Stimulated activated CD8-positive, alpha-beta memory T cell treated with anti-CD3 and anti-CD28 coated beads, Interleukin-2, amount 100 ng/mL, for 1 hour (primary cell): ENCODE measurements at places on chromosomes 3 and 15.
A peak's percentile ranks its signal among the peaks of the same experiment; 100 is the strongest.

DNA sequence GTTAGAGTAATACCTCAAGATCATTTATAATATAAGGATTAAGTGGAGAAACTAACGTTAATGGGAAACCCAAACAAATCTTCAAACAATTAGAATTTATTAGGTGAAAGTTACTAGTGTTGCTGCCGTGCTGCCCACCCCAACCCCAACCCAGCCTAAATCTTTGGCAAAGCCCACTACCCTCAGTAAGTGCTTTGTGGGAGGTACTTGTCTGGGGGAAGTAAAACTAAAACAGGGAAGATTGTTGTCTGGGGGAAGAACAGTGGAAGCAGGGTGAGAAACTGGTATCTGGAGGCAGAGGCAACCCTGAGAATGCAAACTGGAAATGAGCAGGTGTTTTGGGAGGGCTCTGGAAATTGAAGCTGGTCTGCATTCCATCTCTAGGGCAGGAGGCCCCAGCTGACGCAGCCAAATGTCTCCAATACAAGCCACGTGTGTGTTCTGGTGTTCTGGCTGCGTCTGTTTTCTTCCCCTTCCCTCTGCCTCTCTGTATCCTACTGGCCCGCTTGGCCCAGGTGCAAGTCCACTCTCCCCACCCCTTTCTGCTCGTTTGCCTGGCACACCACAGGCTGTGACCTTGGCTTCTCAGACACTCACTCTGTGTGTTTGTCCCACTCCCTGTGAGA is 32.7 kb downstream of the FEM1B start:
- no peak for DNase-seq

DNA sequence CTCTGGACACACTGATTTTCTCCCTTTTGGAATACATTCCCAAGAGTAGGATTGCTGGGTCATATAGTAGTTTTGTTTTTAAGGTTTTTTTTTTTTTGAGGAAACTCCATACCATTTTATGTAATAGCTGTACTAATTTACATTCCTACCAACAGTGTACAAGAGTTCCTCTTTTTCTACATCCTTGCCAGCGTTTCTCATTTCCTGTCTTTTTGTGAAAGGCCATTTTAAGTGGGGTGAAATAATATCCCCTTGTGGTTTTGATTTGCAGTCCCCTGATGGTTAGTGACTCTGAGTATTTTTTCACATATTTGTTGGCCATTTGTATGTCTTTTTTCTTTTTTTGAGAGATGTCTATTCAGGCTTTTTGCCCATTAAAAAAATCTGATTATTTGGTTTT is 1205.5 kb downstream of the ROBO1 start:
- no peak for DNase-seq

DNA sequence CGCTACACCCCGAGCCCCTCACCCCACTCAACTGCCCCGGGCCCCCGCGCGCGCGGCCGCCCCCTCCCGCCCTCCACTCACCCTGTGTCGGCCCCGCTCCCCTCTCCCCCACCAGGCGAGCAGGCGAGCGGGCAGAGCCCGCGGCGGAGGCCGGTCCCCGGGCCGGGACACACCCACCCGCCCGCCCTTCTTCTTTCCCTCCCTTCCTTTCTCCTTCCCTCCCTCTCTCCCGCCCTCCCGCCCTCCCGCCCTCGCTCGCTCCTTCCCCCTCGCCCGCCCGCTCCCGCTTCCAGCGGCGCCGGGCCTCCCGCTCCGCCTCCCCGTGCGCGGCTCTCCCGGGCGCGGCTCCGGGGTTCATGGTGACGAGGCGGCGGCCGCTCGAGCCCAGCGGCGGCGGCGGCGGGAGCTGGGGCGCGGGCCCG is at the start of gene CTDSPL:
Gene CTDSPL, plus strand, starts transcription at position 261 of the 422 bp plus-strand sequence. CDS start 320 bp downstream, outside the sequence.
- no peak for DNase-seq

- DNase-seq: no peak
Measured at GRCh38 chr15:81038975-81039607, 38.4 kb downstream of the TLNRD1 start.

DNA sequence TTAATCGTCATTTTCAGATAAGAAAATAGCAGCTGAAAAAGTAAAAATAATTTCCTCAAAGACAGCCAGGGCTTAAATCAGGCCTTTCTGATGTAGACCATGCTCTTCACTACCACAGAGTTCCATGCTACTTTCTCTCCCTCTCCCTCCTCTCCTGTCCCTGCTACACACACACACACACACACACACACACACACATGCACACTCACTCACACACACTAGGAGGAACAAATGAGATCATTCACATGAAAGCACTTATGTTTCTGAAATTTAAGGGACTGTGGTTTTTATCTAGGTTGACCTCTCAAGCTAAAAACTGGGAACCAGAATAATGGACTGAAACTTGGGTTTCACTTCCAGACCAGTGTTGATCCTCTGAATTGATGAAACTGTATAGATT is 4.1 kb upstream of the PSMA4 start:
- no peak for DNase-seq

DNA sequence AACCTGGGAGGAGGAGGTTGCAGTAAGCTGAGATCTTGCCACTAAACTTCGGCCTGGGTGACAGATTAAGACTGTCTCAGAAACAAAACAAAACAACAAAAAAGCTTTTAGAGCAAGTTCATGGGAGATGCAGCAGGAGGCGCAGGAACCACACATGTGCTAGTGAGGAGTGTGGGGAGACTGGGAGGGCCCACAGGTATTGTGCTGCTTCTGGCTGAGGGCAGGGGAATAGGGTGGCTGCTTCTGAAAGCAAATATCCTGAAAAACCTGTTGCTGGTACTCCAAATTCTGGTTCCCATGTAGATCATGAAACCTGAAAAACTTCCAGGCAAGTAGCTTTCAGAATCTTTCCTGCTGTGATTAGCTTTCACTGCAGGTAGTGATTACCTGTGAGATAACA is 22.1 kb downstream of the TYRO3 start:
- DNase-seq: no peak

GRCh38 chr15:46077220-46077619 is 442.4 kb downstream of the SQOR start:
- DNase-seq: no peak

DNA sequence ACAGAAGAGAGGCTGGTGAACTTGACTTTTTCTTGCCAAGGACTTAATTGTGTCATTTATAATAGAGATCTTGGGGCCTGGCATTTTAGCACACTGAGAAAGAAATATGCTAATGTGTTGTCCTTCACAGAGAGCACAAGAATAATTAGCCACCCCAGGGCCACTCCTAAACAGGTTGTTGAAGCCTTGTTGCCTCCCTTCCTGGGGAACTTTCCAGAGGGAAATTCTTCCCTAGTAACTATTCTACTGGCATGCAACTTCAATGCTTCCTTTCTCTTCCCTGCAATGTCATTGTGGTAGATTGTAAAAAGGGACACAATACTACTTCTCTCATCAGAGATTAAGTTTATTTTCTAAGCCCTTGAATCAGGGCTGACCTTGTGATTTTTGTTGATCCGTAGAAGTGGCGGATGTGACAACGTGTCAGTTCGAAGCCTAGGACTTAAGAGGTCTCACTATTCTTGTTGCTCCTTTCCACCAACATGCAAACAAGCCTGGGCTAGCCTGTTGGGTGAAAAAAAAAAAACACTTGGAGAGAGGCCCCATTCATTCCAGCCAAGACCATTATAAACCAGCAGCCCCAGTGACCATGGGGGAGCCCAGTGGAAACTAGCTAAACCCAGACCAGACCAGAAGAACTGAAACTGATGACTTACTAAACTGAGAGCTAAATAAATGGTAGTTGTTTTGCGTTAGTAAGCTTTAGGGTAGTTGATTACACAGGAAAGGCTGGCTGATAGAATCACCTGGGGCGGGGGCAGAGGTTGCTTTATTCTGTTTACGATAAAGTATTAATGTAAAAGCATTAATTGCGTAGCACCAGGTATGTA is 287.2 kb downstream of the SHQ1 start:
- no peak for DNase-seq

GRCh38 chr3:72086042-72086742 is 301.2 kb upstream of the PROK2 start:
- no peak for DNase-seq

DNA sequence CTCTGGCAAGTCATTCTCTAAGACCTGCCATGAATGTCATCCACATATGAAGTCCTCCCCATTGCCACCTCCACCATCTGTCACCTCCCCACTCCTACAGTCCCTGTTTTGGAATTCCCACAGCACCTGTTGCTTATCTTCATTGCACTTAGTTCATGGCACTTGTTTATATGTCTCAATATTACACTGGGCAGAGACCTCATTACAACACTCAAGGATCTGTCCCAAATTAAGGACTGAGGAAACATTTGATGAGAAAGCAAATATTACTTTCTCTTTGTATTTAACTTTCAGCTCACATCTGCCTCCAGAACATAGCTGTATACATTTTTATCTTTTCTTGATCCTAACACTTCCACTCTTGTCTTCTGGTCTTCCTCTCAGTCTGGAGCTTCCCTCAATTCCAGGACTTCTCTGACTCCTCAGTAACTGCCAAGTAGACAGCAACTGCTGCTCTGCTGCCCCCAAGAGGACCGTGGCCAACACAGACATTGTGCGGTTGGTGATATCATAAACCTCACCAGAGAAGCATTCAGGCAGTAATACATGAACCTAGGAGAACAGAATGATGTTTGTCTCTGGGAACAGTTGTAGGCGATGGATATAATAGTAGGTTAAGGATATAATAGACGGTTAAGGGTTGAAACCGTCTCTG is 45.0 kb upstream of the FGF12 start:
- no peak for DNase-seq

DNA sequence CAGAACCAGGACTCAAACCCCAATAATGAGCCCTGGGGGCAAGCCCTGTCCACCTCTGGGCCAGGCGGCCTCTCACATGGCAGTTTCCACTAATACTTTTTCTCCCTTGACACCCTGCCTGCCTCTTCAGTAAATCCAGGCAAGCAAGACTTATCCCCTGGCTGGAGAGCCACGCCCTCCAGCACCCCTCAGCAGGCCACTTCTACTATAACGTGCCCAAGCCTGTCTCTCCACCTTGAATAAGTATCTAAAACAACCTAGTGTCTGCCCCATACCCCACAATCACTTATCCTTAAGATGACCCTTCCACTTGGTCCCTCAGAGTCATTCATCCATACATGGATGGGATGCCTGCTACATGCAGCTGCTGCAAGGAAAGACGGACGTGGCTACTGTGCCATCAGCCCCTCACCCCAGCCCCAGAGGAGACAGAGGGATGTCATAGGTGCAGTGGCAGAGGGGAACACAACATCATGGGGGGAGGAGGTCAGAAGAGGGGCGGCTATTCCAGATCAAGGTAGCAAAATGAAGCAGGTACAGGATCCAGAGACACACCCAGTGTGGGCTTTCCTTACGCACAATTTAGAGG is 63.4 kb downstream of the LRIG1 start:
- no peak for DNase-seq

- DNase-seq: no peak
Measured at GRCh38 chr3:160981217-160981938, 123.8 kb downstream of the B3GALNT1 start.

DNA sequence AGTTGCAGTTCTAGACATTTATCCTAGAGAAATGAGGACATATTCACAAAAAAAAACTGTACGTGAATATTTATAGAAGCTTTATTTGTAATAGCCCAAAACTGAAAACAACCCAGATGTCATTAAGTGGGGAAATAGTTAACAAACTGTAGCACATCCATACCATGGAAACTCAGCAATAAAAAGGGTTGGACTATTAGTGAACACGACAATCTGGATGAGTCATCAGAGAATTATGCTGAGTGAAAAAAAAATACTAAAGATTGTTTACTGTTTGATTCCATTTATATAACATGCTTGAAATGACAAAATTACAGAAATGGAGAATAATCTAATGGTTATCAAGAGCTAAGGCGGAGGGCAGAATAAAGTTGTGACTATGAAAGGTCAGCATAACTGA is 59.5 kb downstream of the CPA3 start:
- no peak for DNase-seq

DNA sequence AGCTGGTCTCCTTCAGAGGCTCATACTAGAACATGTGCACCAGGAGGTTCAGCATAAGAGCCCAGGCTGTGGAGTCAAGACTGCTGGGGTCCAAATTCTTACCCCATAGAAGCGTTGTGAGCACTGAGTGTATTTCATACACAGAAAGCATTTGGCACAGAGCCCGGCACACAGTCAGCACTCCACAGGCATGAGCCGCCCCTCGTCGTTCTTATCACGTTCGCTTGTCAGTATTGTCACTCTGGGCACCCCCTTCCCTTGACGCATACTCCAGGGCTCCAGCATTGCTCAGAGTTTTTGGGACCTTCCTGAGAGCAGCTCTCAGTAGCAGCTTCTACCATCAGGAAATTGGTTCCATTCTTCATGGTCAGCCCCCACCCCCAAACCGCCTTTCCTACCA is 25.2 kb downstream of the CORO2B start:
- DNase-seq: no peak

- peak; percentile 47 for DNase-seq
Measured at GRCh38 chr15:45457641-45458539, 64.7 kb downstream of the SLC30A4 start.

DNA sequence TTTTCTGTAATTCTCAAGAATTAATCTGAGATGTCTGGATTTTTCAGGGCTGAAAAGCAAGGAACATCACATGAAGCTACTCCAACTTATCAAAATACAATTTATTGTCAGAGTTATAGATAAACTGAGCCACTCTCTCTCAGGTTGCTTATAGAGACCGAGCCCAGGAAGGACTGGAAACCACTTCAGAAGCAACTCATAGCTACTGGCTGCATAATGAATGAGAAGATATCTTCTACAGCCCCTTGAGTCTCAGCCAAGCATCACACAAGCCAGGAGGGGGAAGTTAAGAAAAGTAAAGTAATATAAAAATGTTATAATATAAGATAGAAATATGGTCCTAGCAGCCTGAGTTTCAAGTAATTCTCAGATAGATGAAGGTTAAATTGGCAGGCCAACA is 186.0 kb downstream of the TNIK start:
- no peak for DNase-seq

GRCh38 chr3:177640319-177640965 is 443.2 kb upstream of the TBL1XR1 start:
- no peak for DNase-seq

DNA sequence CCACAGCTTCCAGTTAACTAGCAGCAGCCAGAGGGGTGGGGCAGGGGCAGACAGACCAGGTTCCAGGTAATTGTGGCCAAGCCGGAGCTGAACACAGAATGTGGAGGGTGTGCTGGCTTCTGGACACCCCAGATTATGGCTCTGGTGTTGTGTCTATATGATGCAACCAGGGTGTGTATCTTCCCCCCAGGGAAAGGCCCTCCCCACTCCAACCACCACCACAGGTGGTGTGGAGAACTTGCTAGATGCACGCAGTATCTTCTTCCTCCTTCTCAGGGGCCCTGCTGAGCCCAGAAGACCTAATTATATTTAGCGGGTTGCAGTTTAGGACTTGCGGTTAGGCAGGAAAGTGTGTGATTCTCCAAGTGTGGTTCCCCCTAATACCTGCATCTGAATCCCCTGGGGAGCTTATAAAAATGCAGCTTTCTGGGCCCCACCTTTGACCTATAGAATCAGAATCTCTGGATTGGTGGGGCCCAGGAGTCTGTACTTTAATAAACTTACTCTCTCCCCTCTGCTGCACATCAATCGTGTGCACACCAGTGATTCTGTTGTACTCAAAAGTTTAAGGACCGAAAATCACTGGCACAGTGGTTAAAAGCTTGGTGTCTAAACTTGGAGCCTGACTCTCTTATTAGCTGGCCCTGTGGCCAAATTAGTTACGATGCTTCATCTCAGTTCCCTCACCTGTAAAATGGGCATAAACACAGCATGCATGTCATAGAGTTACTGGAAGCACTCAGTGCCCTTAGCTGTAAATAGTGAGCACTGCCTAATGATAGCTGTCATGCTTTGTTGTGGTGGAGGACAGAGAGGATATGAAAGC is 379.1 kb upstream of the PROK2 start:
- DNase-seq: no peak

GRCh38 chr15:80822676-80823075 is 43.5 kb downstream of the CEMIP start:
- no peak for DNase-seq
